Aorta (tissue), 5 donors: ENCODE measurements at places on chromosomes 2 and 18. TPM values are rescaled to one million over a fixed set of nuclear protein-coding genes. Genes with fewer than 3 reads are reported as not detected.

DNA sequence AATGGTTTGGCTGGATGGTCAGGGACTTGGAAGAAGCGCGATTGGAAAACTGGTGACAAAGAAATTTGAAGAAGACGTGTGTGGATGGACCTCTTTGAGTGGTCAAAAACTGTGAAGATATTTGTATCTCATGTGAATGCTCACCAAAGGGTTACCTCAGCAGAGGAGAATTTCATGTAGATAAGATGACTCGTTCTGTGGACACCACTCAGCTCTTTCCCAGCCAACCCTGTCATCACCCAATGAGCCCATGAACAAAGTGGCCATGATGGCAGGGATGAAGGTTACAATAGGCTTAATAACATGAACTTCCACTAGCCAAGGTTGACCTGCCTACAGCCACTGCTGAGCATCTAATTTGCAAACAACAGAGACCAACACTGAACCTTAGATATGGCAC lies 248.3 kb downstream of the KCNE4 start:
- no peak overlapping the region for H3K4me3 ChIP-seq
- H3K4me1 ChIP-seq = no peaks in the 10 kb centered on the region
- no peak for DNase-seq
- H3K27me3 ChIP-seq = no peaks in the 10 kb centered on the region
- H3K27ac ChIP-seq = no peak overlapping the region

DNA sequence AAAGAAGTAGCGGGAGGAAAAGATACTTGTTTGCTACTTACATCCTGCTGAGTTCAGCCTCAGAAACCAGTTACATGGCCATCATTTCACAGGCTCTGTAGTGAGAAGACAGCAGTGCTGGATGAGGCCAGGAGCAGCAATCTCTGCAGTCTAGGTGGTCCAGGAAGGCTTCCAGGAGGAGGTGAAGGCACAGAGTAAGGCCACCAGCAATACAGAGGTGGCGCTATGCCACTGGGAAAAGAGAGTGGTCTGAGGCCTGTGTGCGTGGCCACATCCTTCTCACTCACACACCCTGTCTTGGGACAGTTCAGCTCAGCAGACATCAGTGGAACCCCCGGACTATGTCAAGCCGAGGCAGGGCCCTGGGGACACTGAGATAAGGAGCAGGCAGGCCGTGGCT lies 162.7 kb downstream of the KLHL29 start:
- H3K27ac ChIP-seq = no peak overlapping the region
- no peak for DNase-seq
- H3K27me3 ChIP-seq = no peaks in the 10 kb centered on the region
- no peak overlapping the region for H3K4me3 ChIP-seq
- H3K4me1 ChIP-seq = no peaks in the 10 kb centered on the region

- no peak overlapping the region for H3K4me3 ChIP-seq
- H3K27ac ChIP-seq = no peak overlapping the region
- peak; percentile 77 for DNase-seq
- H3K4me1 ChIP-seq = peaks cover 4% of the 10 kb centered on the region
These were observed 155.1 kb upstream of the LMAN1 start for GRCh38 chr18:59514203-59514602.

- H3K27ac ChIP-seq = no peak overlapping the region
- no peaks in the 10 kb centered on the region for H3K36me3 ChIP-seq
- H3K4me3 ChIP-seq = no peak overlapping the region
- no peaks in the 10 kb centered on the region for H3K27me3 ChIP-seq
- no peak for DNase-seq
- H3K4me1 ChIP-seq = peaks cover 2% of the 10 kb centered on the region
These were observed 64.1 kb downstream of the PTPN4 start for GRCh38 chr2:119823734-119824334.

GRCh38 chr2:138059487-138060300 lies 95.4 kb downstream of the HNMT start:
- H3K27me3 ChIP-seq = no peaks in the 10 kb centered on the region
- no peak for DNase-seq
- H3K4me3 ChIP-seq = no peak overlapping the region
- H3K4me1 ChIP-seq = peaks cover 2% of the 10 kb centered on the region
- no peaks in the 10 kb centered on the region for H3K36me3 ChIP-seq

GRCh38 chr2:148042219-148042618 lies 21.3 kb downstream of the MBD5 start:
- no peaks in the 10 kb centered on the region for H3K4me1 ChIP-seq
- H3K4me3 ChIP-seq = no peak overlapping the region
- no peak overlapping the region for H3K27ac ChIP-seq
- H3K36me3 ChIP-seq = no peaks in the 10 kb centered on the region
- DNase-seq = no peak

- peaks cover 3% of the 10 kb centered on the region for H3K4me1 ChIP-seq
- no peaks in the 10 kb centered on the region for H3K36me3 ChIP-seq
- no peaks in the 10 kb centered on the region for H3K27me3 ChIP-seq
- DNase-seq = no peak
- H3K27ac ChIP-seq = no peak overlapping the region
- no peak overlapping the region for H3K4me3 ChIP-seq
These were observed 50.5 kb upstream of the GRB14 start for GRCh38 chr2:164671664-164672396.

DNA sequence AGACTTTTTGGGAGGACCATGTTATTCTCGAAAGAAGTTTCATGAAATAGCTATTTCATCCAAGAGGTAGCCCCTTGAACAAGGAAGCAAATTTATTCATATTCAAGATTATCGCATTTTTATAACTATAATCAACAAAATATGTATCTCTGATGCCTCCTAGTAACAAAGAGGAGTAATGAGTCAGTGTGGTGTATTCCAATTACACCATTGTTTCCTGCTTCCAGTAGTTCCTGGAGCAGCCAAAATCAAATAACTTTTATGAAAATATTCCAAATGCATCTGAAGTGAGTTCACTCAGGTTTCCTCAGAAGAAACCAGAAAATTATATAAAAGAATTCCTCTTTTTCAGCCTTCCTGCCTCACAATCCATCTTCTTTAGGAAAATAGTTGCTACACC lies 43.0 kb downstream of the ANKRD36B start:
- H3K36me3 ChIP-seq = no peaks in the 10 kb centered on the region
- H3K27ac ChIP-seq = no peak overlapping the region
- no peak for DNase-seq
- H3K27me3 ChIP-seq = no peaks in the 10 kb centered on the region
- no peaks in the 10 kb centered on the region for H3K4me1 ChIP-seq
- H3K4me3 ChIP-seq = no peak overlapping the region

DNA sequence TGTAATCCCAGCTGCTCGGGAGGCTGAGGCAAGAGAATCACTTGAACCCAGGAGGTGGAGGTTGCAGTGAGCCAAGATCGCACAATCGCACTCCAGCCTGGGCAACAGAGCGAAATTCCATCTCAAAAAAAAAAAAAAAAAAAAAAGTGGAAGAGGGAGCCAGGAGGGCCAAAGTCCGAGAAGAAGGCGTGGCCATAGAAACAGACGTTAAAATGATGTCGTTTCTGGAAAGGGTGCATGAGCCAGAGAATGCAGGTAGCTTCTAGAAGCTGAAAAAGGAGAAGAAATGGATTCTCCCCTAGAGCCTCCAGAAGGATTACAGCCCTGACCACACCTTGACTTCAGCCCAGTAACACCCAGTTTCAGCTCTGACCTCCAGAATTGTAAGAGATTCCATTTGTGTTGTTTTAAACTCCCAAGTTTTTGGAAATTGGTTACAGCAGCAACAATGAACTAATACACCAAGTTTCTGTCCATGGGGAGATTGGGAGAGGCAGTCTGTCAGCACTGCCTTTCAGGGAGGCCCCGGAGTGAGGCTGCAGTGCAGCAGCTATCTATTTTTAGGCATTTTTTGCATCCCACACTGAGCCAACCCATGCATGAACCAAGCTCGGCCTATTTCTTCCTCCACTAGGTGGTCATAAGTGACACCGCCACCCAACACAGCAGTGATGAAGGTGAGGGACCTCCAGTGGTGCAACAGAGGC lies 14.2 kb upstream of the TRAF3IP1 start:
- no peaks in the 10 kb centered on the region for H3K36me3 ChIP-seq
- no peak overlapping the region for H3K27ac ChIP-seq
- DNase-seq = no peak
- H3K27me3 ChIP-seq = no peaks in the 10 kb centered on the region

GRCh38 chr2:126973745-126974144 lies 75.1 kb downstream of the TEX51 start:
- no peak overlapping the region for H3K27ac ChIP-seq
- no peak for DNase-seq
- H3K4me1 ChIP-seq = no peaks in the 10 kb centered on the region
- no peaks in the 10 kb centered on the region for H3K36me3 ChIP-seq
- no peaks in the 10 kb centered on the region for H3K27me3 ChIP-seq

DNA sequence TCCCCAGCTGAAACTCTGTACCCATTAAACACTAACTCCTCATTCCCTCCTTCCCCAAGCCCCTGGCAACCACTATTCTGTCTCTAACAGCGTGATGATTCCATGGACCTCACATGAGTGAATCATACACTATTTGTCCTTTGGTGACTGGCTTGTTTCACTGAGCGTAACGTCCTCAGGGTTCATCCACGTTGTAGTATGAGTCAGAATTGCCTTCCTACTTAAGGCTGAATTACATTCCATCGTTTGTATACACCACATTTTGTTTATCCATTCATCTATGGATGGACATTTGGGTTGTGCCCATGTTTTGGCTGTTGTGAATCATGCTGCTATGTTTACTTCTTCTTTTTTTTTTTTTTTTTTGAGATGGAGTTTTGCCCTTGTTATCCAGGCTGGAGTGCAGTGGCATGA lies 19.6 kb upstream of the CABLES1 start:
- no peaks in the 10 kb centered on the region for H3K36me3 ChIP-seq
- no peak overlapping the region for H3K27ac ChIP-seq
- no peak for DNase-seq
- H3K4me1 ChIP-seq = peaks cover 5% of the 10 kb centered on the region
- H3K27me3 ChIP-seq = no peaks in the 10 kb centered on the region

GRCh38 chr2:65626831-65627230 lies 194.4 kb upstream of the SPRED2 start:
- DNase-seq = no peak
- no peaks in the 10 kb centered on the region for H3K27me3 ChIP-seq
- no peaks in the 10 kb centered on the region for H3K4me1 ChIP-seq
- no peak overlapping the region for H3K4me3 ChIP-seq

The C2orf80 gene
- not detected for polyA plus RNA-seq

The ST8SIA3 gene
- polyA plus RNA-seq = under 0.01 TPM

The RNF152 gene
- 5.3 TPM for polyA plus RNA-seq

The IL37 gene
- not detected for polyA plus RNA-seq

The NMS gene
- polyA plus RNA-seq = not detected

The TUBB8B gene
- not detected for polyA plus RNA-seq

The CFC1 gene
- polyA plus RNA-seq = not detected

The IMMT gene
- 47.3 TPM for polyA plus RNA-seq
